Activated T-helper 1 cell treated with anti-CD3 and anti-CD28 coated beads, Interleukin-12 subunit alpha, Interleukin-12 subunit beta, Interleukin-2, Interleukin-4 antibody, amounts not matched to agents 30 ng/mL and 10 ng/mL and 1 ng/mL, durations not matched to agents 14 hours and 24 hours and 36 hours (primary cell): ENCODE measurements at places on chromosomes 12 and 14. TPM values are rescaled to one million over a fixed set of nuclear protein-coding genes. Genes with fewer than 3 reads are reported as not detected.

GRCh38 chr12:93616584-93617101 is 44.2 kb downstream of the SOCS2 start:
- peaks cover 7% of the 10 kb centered on the region for H3K27me3 ChIP-seq
- DNase-seq: no peak
- H3K36me3 ChIP-seq: no peaks in the 10 kb centered on the region
- H3K4me3 ChIP-seq: no peak overlapping the region

GRCh38 chr14:100058777-100059437 is 6.3 kb upstream of the EVL start:
- peaks cover 86% of the 10 kb centered on the region for H3K4me1 ChIP-seq
- DNase-seq: no peak
- peak overlapping the region; percentile 91 for H3K27ac ChIP-seq
- H3K36me3 ChIP-seq: peaks cover 10% of the 10 kb centered on the region
- peak overlapping the region; percentile 85 for H3K4me3 ChIP-seq

GRCh38 chr12:15801770-15802744 is 12.9 kb upstream of the EPS8 start:
- H3K4me3 ChIP-seq: no peak overlapping the region
- H3K4me1 ChIP-seq: no peaks in the 10 kb centered on the region
- no peaks in the 10 kb centered on the region for H3K36me3 ChIP-seq

DNA sequence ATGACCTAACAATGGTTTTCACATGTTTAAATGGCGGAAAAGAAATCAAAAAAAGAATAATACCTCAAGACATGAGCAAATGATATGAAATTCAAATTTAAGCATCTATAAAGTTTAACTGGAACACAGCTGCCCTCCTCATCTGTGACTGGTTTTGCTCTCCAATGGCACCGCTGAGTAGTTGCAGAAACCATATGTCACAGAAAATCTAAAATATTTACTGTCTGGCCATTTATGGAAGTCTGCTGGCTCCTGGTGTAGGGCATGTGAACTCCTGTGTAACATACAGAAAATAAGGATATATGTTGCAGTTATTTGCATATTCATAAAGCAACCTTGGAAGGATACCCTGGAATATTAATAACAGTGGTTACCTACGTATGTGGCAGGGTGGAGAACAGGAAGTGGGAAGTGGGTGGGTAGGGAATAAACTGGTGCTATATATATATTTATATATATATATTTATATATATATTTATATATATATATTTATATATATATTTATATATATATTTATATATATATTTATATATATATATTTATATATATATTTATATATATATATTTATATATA is 48.4 kb downstream of the LTBP2 start:
- H3K36me3 ChIP-seq: no peaks in the 10 kb centered on the region
- no peak overlapping the region for H3K4me3 ChIP-seq
- H3K27ac ChIP-seq: no peak overlapping the region
- DNase-seq: no peak
- H3K4me1 ChIP-seq: no peaks in the 10 kb centered on the region
- H3K27me3 ChIP-seq: peaks cover 14% of the 10 kb centered on the region

- peak within 1 kb of the TSS; percentile 99 for H3K27ac ChIP-seq
- H3K27me3 ChIP-seq: peaks cover 2% of the 10 kb centered on the region
- H3K4me3 ChIP-seq: peak within 1 kb of the TSS; percentile 100
- peaks cover 54% of the 10 kb centered on the region for H3K4me1 ChIP-seq
- peak; percentile 83 for DNase-seq
Measured at GRCh38 chr14:53152887-53153701, at the start of gene DDHD1. DDHD1 (minus strand) TSS chr14:53153323; CDS start chr14:53153098, 225 bp downstream.

GRCh38 chr12:8609061-8609570 is 3.5 kb downstream of the AICDA start:
- peaks cover 23% of the 10 kb centered on the region for H3K27me3 ChIP-seq
- peak overlapping the region; percentile 25 for H3K4me3 ChIP-seq
- peaks cover 10% of the 10 kb centered on the region for H3K4me1 ChIP-seq
- no peak for DNase-seq

DNA sequence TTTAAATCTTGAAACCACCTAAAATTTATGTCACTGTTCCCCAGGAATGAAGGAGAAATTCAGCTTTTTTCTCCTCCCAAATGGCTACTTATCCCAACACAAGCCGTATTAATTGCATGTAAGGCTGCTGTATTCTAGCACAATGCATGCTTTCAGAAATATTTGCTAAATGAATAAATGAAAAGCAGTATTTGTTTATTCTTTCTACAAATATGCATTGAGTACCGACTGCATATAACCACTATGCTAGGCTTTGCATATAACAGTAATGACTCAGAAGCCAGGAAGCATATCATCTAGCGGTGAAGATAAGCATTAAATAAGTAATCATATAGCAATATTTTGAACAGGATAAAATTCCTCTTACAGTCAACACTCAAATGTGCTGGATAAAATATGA is 5.7 kb upstream of the LRR1 start:
- peaks cover 27% of the 10 kb centered on the region for H3K4me1 ChIP-seq
- no peaks in the 10 kb centered on the region for H3K27me3 ChIP-seq
- no peaks in the 10 kb centered on the region for H3K36me3 ChIP-seq
- no peak for DNase-seq
- no peak overlapping the region for H3K27ac ChIP-seq

The ESPL1 gene
- 61.2 and 68.4 TPM in 2 replicates for total RNA-seq

DNA sequence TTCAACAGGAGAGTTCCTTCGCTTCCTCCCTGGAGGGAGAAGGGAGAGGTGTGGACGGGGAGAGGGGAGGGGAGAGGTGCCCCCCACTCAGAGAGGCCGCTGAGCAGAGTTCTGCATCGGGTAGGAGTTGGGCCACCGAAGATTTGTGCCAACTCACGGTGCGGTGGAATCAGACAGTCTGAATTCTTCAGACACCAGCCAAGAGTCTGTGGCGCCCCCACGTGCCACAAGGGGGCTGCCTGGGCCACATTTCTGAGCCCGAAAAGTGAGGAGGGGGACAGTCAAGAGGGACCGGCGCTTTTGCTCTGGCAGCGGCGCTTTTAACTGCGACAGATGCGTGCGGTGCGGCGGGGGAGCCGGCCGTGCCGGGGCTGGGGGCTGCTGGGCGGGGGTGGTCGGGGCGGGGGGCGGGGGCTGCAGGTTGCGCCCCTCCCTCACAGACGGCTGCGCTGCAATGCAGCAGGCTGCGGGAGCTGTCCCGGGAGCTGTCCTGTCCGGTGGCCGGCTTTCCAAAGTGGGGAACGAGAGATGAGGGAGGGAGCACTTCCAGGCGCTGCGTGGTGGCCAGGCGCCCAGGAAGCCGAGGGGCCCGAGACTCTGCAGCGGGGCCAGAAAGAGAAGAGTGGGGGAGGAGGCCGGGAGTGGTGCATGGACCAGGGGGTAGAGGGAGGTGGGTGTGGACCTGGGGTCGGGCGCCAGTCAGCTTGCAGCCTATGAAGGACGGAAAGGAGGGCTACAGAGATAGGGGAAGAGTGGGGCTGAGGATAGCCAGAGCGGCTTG is 975 bp upstream of the RTL1 start:
- no peaks in the 10 kb centered on the region for H3K4me1 ChIP-seq
- H3K27ac ChIP-seq: no peak overlapping the region
- H3K27me3 ChIP-seq: peaks cover 36% of the 10 kb centered on the region
- no peaks in the 10 kb centered on the region for H3K36me3 ChIP-seq
- DNase-seq: no peak
- H3K4me3 ChIP-seq: no peak overlapping the region

GRCh38 chr14:32430326-32430725 is 101.2 kb downstream of the AKAP6 start:
- no peak overlapping the region for H3K4me3 ChIP-seq
- no peaks in the 10 kb centered on the region for H3K27me3 ChIP-seq
- DNase-seq: no peak
- H3K27ac ChIP-seq: no peak overlapping the region

DNA sequence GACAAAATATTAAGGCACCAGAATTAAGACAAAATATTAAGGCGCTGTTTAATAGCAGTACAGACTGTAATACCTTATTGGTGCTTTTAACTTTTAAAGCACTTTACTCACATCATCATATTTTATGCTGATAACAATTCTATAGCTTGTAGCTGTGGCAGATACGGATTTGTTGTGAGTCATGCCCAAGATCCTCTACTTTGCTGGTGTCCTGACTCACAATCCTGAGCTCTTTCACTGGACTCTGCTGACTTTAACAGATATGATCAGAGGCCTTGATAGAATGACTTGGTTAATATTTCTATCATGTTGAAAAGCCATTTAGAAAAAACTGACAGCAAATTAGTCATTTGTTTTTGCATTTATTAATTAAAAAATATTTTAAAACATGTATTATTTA is 99.0 kb upstream of the PKP2 start:
- H3K27ac ChIP-seq: no peak overlapping the region
- peaks cover 2% of the 10 kb centered on the region for H3K27me3 ChIP-seq
- no peaks in the 10 kb centered on the region for H3K36me3 ChIP-seq
- no peaks in the 10 kb centered on the region for H3K4me1 ChIP-seq
- no peak overlapping the region for H3K4me3 ChIP-seq
- DNase-seq: no peak

The BDKRB2 gene
- total RNA-seq: not detected in 2 replicates

GRCh38 chr14:61573748-61574513 is 121.4 kb upstream of the HIF1A start:
- H3K4me1 ChIP-seq: peaks cover 73% of the 10 kb centered on the region
- H3K27ac ChIP-seq: no peak overlapping the region
- peaks cover 2% of the 10 kb centered on the region for H3K27me3 ChIP-seq
- no peak overlapping the region for H3K4me3 ChIP-seq

- no peak for DNase-seq
- peaks cover 15% of the 10 kb centered on the region for H3K4me1 ChIP-seq
- peaks cover 2% of the 10 kb centered on the region for H3K27me3 ChIP-seq
- H3K27ac ChIP-seq: no peak overlapping the region
- H3K36me3 ChIP-seq: no peaks in the 10 kb centered on the region
Measured at GRCh38 chr14:58196198-58196597, 3.8 kb upstream of the ACTR10 start.

DNA sequence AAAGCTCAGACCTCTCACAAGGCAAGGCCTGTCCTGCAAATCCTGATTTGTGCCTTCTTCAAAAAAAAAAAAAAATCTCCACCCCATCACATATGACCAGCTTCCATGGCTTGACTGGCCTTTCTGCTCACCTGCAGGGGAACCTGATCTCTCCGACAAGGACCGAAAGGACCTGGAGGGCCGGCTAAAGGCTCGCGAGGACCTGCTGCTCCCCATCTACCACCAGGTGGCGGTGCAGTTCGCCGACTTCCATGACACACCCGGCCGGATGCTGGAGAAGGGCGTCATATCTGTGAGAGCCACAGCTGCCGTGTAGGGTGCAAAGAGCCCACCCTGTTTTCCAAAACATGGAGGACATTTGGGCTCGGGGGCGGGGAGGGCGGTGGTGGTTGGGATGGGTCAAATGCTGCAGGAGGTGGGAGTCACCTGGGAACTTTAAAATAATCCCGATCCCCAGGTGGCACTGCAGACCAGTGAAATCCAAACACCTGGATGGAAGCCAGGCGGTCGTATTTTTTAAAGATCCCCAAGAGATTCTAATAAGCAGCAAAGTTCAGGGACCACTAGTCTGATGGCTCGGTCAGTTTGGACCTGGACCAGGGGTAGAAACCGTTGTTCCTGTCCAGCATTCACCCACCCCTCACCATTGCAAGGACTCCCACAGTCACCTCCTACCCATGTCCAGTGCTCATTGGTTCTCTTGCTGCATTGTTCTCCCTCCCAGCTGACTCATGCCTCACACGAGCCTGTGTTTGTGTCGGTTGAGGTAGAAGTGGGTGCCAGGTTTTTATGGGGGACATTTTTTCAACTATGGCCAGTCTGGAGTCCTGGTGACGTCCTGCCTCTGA is 44.8 kb downstream of the FOXN4 start:
- no peak overlapping the region for H3K4me3 ChIP-seq
- H3K36me3 ChIP-seq: no peaks in the 10 kb centered on the region
- DNase-seq: peak; percentile 19
- H3K4me1 ChIP-seq: no peaks in the 10 kb centered on the region
- H3K27me3 ChIP-seq: no peaks in the 10 kb centered on the region
- no peak overlapping the region for H3K27ac ChIP-seq

GRCh38 chr14:104282332-104283196 is 144.2 kb downstream of the KIF26A start:
- no peaks in the 10 kb centered on the region for H3K4me1 ChIP-seq
- no peaks in the 10 kb centered on the region for H3K36me3 ChIP-seq
- H3K27ac ChIP-seq: no peak overlapping the region
- H3K4me3 ChIP-seq: no peak overlapping the region
- H3K27me3 ChIP-seq: no peaks in the 10 kb centered on the region

The KRT72 gene
- not detected in 2 replicates for total RNA-seq

DNA sequence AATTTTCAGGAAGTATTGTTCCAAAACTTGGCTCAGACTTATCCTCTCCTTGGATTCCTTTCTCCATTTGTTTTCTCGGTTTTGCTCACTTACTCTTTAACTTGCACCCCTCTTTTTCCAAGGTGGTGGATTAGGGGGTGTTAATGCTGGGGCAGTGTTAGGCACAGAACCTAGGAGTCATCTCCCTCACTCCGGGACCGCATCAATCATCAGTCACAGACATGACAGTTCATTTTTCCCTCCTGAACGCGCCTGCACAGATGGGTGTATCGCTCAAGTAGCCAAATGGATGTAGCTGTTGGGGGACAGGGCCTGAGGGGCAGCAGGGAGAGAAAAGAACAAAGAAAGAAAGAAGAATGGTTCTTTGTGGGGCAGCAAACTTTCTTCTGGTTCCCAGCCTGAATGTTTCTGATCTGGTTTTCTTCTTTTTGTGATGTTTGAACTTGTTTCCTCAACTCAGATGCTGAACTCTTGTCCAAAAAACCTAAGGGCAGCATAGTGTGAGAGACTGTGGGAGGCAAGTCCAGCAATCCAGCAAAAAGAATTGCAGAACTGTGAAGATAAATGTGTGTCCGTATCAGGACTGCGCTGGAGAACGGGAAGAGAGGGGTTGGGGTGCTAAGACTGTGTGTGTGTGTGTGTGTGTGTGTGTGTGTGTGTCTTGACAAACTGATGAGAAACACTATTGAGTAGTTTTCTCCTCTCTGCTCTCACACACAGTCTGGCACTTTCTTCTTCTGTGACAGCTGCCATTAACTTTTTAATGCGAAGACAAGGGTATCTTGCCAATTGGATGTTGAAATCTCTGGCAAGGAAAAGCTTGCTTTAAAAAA is 131.1 kb downstream of the FBXL14 start:
- peaks cover 3% of the 10 kb centered on the region for H3K36me3 ChIP-seq
- H3K27ac ChIP-seq: no peak overlapping the region
- H3K4me3 ChIP-seq: no peak overlapping the region
- no peaks in the 10 kb centered on the region for H3K27me3 ChIP-seq

GRCh38 chr14:51018521-51018920 is 74.2 kb upstream of the PYGL start:
- DNase-seq: no peak
- H3K27ac ChIP-seq: no peak overlapping the region
- H3K27me3 ChIP-seq: peaks cover 4% of the 10 kb centered on the region
- no peaks in the 10 kb centered on the region for H3K4me1 ChIP-seq
- H3K36me3 ChIP-seq: no peaks in the 10 kb centered on the region

- no peak overlapping the region for H3K27ac ChIP-seq
- H3K4me3 ChIP-seq: no peak overlapping the region
- peaks cover 21% of the 10 kb centered on the region for H3K36me3 ChIP-seq
- no peaks in the 10 kb centered on the region for H3K27me3 ChIP-seq
- H3K4me1 ChIP-seq: peaks cover 15% of the 10 kb centered on the region
Measured at GRCh38 chr12:89504560-89505346, 19.8 kb downstream of the GALNT4 start.

The HVCN1 gene
- 13.8 and 16.7 TPM in 2 replicates for total RNA-seq
